SHP77 (cell line): ENCODE measurements at places on chromosomes 12 and 14.

DNA sequence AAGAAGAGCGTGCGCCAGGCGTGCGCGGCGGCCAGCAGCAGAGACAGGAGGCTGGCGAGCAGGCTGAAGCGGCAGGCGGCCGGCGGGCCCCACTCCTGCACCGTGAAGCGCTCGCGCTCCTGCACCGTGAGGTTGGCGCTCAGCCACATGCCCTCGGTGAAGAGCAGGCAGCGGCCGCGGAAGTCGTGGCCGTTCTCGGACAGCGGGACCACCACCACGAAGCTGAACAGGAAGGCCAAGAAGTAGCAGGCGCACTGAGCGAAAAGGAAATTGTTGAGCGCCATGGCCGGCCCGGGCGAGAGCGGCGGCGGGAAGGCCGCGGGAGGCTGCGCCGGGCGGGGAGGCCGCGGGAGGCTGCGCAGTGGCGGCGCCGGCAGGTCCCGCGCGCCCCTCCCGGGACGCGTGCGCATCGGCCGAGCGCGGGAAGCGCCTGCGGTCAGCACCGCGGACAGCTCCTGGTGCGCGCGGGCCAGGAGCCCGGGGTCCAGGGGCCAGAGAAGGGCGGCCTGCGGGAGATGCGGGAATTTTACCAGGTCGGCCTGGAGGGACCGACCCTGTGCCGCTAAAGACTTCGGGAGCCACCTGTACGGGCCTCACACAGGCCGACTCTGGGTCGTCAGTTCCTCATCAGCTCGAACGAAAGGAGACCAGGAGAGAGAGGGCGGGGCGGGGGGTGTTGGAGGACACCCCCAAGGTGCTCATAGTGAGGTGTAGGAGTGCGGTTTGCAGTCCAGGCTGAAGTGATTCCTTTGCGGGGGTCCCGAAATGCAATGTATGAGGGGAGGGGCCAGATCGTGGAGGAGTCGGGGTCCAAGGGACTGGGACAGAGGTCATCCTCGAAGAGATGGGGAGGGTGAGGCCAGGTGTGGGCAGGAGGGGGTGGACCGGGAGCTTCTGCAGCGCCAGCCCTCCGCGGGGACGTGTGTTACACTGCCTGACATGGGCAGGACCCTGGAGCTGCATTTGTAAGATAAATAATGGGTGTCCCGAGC is at the start of gene TMEM179:
Gene TMEM179 (minus strand): TSS at position 315 of the 992 bp plus-strand sequence. CDS start 31 bp downstream, at position 284.
- no peak for DNase-seq

DNA sequence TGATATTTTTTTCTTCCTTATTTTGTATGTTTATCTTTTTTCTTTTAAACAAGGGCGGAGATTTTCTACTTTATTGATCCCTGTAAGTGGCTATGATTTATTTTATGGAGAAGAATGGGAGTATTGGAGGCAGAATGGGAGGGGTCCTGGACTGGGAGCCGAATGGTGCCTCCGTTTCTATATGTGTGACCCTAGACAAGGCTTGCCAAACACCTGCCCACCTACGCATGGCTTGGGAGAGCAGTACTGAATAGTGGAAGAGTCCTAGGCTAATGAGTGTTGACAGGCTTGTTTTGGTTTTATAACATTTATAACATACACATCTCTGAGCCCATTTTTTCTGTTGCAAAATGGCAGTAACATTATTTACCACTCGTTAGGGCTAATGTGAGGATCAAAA is 29.0 kb downstream of the STK38L start:
- peak; percentile 51 for DNase-seq

DNA sequence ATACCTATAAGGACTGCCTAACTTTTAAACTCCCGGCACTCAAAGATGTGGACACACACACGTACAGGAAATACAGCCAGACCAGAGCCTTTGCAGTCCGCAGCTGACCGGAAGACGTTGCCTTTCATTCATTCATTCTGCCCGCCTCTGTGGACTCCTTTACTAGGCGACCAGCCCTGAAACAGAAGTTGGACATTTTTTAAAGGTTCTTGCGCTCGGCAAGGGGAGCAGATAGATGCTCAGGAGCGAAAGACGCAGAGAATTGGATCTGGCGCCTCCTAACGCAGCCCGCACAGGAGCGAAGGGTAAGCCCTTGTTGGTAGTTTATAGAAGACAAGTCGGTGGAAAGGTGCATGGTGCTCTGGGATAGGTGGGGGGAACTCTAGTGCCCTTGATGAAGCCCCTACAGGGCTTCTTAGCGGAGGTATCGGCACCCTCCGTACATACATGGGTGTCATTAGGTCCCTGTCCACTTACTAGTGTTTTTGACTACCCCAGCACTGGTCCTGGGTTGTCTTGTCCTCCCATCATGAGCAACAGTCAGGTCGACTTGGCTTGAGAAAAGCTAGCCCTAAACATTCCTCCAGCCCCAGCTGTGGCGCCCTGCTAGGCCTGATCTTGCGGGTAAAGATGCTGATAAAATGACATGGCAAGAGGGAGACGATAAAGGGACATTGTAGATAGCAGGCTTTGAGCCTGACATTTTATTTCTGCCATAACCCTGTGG is at the start of gene KDM2B:
Gene KDM2B (minus strand): TSS at position 65 of the 727 bp plus-strand sequence. CDS start 112 bp downstream, outside the sequence.
- peak; percentile 81 for DNase-seq

- no peak for DNase-seq
These were observed 3.5 kb upstream of the LTBR start for GRCh38 chr12:6380141-6381121.

DNA sequence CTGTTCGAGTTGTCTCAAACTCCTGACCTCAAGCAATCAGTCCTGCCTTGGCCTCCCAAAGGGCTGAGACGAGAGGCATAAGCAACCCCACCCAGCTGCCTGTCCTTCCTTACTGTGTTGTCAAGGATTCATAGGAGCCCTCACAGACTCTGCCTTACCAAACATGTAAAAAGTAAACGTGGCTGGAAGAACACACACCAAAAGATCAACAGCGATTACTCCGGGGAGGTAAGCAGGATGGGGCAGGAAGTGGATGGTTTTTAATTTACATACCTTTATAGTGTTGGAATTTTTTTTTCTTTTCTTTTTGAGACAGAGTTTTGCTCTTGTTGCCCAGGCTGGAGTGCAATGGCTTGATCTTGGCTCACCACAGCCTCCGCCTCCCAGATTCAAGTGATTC is 61.5 kb upstream of the EGLN3 start:
- DNase-seq = no peak

DNA sequence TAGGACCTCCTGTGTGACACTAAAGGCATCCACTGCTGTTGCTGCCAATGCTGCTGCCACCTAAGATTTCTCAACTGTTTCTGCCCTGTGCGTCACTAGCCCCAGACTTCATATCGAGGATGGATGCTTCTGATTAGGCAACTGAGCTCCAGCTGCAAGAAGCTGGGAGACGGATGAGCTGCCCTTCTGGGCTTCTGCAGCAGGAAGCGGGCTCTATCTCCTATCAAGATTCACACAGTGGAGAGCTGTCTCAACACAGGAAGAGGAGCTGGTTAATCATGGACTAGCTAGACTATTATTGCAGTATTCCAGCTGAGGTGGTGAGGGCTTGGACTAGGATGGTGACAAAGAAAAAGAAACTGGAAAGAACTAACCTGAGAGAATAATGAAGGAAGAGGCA is 59.2 kb upstream of the PELI2 start:
- no peak for DNase-seq

GRCh38 chr12:67637718-67638117 is 10.8 kb upstream of the DYRK2 start:
- DNase-seq = no peak

GRCh38 chr14:67892466-67893100 is 73.0 kb downstream of the RAD51B start:
- no peak for DNase-seq

- no peak for DNase-seq
These were observed 32.4 kb downstream of the FERMT2 start for GRCh38 chr14:52918486-52918885.

DNA sequence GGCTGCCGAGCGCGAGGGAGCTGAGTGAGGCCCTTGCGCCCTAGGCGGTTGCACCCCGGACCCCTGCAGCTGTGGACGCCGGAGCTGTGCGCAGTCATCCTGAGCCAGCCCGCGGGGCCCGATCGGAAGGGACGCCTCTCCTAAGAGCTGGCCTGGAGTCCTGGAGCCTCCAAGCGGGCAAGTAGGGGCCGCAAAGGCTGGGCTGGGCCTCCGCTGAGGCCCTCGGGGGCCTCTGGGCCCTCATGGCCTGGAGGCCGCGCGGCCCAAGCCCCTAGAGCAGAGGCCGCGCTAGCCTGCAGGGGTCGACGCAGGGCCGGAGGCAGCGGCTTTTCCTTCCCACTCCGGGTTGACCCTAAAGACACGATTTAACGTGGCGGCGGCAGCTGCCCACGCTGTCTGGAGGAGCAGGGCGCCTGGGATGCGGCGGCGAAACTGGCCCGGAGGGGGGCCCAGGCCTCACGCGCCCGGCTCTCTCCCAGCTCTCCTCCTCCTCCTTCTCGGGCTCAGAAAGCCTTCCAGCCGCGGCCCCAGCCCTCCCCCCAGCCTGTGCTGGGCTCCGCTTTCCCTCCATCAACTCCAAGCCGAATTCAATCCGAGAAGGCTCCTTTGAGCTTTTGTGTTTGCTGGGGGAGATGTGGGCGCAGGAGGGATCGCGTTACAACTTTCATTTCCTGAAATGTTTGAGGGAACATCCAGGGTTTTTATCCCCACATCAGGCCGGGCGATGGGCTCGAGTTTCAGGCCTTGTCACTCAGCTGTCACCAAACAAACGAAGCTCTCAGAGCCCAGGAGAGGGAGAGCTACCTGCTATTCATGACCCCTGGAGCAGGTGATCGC is 11.6 kb downstream of the SIX1 start:
- DNase-seq = no peak

GRCh38 chr12:39354955-39355354 is 88.0 kb downstream of the KIF21A start:
- DNase-seq = no peak

GRCh38 chr14:64714432-64715025 is 10.3 kb downstream of the PLEKHG3 start:
- DNase-seq = no peak

DNA sequence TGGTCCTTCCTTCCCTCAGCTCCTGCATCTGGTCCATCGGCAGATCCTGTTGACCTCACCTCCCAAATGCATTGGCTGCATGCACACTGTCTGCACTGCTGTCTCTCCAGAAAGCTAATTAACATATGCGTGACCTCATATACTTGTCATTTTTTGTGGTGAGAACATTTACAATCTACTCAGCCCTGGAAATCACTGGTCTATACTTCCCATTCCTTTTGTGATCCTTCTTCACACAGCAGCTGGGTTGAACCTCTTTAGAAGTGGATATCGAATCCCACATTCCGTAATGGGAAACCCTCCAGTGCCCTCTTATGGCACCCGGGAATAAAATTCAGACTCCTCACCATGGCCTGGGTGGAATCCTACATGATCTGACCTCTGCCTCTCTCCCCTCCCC is 45.0 kb downstream of the SMOC1 start:
- DNase-seq = no peak

DNA sequence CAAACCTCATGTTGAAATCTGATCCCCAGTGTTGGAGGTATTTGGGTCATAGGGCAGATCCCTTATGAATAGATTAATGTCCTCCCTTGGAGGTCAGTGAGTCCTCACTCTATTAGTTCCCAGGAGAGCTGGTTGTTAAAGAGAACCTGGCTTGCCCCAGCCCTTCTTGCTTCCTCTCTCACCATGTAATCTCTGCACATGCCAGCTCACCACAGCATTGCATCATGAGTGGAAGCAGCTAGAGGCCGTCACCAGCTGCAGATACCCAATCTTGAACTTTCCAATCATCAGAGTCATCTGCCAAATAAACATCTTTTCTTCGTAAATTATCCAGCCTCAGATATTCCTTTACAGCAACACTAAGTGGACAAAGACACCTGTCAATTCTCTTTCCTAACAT is 161.8 kb upstream of the IGF1 start:
- no peak for DNase-seq

- no peak for DNase-seq
These were observed 16.6 kb upstream of the SFSWAP start for GRCh38 chr12:131694116-131694838.

DNA sequence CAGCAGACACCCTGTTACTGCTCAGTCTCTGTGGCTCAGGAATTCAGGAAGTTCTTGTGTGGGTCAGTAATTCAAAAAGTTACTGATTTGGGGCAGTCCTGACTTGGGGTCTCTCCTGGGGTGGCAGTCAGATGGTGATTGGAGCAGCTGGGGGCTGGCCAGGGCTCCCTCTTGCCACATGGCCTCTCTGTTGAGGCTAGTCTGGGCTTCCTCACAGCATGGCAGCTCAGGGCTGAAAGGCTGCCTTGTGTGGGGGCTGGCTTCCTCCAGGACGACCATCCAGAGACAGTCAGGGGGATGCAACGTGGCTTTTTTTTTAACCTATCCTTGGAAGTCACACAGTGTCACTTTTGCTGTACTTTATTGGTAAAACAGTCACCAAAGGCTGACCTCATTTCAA is 61.3 kb downstream of the CACNA1C start:
- DNase-seq = no peak

- DNase-seq = no peak
These were observed 11.4 kb upstream of the AACS start for GRCh38 chr12:125053821-125054220.

DNA sequence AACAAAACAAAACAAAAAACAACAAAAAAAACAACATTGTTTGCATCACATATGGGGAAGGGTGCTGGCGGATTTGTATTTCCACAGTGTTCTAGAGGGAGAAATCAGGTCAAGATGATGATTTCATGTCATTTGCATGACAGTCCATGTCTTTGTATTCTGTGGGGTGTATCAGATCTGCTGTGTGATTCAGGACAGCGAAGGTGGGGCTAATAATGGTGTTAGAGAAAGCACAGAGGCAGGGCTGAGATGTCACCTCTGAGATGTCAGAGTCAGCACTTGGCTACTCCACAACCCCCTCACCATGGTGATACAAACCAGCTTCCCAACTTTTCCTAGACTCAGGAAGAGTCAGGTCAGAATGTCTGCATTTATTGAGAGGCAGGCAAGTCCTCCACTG is 543.2 kb downstream of the BCL11B start:
- DNase-seq = no peak

DNA sequence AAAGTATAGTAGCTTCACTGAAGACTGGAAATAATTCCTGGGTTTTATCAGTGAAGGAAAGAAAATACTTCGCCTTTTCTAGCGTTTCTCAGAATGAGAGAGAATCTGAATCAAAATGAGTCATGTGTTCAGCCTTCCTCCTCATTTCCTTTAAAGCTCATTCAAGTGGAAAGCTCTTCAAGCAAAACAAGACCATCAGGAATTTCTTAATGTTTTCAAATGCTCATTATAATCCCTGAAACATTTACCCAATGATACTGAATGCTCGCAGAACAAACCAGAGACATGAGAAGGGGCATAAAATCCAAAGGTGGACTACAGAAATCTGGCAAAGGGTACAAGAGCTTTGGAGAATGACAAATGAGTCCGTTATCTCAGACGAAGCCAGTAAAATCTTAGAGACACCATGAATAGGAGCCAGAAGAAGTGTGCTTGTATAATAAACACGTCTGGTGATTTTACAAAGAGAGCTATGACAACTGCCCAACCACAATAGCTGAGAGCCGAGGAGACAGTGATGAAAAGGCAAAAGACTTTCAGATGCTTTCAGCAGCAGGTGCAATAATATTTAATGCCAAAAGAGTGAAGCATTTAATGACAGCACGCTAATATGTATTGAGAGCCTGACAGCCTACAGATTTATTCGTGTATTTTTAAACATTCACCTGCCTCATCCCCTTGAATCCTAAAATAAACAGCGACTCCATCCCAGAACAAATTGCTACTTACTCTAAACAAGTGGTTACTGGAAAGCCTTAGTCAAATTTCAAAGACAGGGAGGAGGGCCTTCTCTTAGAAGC is 19.0 kb downstream of the SPRING1 start:
- DNase-seq = peak; percentile 89
